NCI-H460 (cell line): ENCODE measurements at places on chromosomes 7 and 10.

GRCh38 chr7:141071260-141071854 lies 2.5 kb upstream of the TMEM178B start:
- peak; percentile 67 for DNase-seq

GRCh38 chr10:7036951-7037350 lies 373.9 kb downstream of the SFMBT2 start:
- DNase-seq = no peak

DNA sequence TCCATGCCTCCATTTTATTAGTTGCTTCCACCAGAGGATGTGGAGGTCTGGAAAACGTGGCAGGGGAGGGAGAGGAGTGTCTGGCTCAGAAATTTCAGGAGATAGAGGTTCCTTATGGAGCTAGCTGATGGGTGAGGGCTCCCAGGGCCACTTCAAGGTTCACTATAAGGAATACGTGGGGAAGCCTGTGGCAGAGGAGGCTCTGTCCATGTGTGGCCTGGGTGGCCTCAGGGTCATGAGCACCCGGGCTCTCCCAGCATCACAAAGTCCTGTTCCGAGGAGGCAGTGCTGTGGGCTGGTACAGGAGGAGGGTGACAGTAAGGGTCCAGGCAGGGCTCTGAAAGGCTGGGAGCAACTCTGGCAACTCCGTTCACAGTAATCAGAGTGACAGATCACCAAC lies 24.6 kb downstream of the ARHGAP22 start:
- DNase-seq = no peak

GRCh38 chr10:10156917-10157600 lies 860.6 kb upstream of the CELF2 start:
- no peak for DNase-seq

- DNase-seq = peak; percentile 49
These were observed 470.0 kb downstream of the SUGCT start for GRCh38 chr7:40604601-40605438.

GRCh38 chr10:43436291-43437140 lies at the start of gene ZNF487:
ZNF487 (plus strand) TSS chr10:43437111; CDS start chr10:43475814, 38,703 bp downstream.
- DNase-seq = peak; percentile 79

- no peak for DNase-seq
These were observed 208.7 kb upstream of the PHYHIPL start for GRCh38 chr10:58967551-58968388.
